ENCODE measurements at places on chromosomes 12 and 14.

DNA sequence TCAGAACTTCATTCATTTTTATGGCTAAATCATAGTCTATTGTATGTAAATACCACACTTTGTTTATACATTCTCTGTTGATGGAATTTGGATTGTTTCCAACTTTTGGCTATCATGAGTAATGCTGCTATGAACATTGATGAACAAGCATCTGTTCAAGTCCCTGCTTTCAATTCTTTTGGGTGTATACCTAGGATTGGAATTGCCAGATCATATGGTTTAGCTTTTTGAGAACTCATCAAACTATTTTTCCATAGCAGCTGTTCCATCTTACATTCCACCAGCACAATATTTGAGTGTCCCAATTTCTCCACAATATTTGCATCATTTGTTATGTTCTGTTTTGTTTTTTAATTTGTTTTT is 52.3 kb upstream of the CCND2 start:
- DNase-seq: no peak

DNA sequence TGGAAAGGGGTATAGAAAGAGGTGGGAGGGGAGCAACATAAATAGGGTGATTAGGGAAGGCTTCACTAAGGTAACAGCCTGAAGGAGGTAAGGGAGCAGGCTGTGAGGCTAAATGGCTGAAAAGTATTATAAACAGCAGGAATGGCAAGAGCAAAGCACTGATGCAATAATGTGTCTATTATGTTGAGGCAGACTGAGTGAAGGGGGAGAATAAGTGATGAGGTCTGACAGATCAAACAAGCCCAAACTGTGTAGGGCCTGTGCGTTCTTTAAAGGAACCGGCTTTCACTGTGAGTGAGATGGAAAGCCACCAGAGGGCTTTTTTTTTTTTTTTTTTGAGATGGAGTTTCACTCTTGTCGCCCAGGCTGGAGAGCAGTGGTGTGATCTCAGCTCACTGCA is 6.7 kb upstream of the VCPKMT start:
- no peak for DNase-seq

DNA sequence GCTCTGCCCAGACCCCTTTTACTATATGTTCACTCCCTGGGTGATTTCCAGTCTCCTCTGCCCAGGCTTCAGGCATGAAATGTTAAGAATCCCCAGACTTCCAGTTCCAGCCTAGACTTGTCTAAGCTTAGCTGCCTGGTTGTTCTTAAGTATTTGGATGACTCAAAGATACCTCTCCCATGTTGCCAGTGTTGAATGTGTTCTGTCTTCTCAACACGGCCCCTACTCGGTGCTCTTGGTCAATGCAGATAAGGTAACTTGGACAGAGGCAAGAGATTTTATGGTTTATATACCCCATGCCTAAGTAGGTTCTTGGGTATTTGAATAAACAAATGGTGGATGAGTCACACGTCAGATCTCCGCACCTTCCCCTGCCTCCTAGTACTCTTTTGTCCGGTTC is 13.6 kb downstream of the PIWIL1 start:
- no peak for DNase-seq

DNA sequence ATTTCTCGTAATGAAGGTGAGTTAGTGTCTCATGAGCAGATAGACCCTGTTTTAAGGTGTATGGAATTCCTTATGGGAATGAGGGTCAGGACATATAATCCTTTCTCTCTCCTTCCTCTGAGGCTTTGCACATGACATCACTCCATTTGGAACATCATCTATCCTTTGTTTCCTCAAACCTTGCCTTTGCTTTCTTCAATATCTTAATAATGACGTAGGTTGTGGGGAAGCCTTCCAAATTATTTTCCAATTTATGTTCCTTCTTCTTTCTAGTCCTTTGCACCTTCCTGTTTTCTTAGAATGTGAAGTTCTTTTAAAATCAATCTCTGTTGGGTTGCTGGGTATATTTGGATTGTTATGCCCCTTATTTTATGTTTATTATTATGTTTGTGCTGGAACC is 502.9 kb upstream of the STXBP6 start:
- no peak for DNase-seq

DNA sequence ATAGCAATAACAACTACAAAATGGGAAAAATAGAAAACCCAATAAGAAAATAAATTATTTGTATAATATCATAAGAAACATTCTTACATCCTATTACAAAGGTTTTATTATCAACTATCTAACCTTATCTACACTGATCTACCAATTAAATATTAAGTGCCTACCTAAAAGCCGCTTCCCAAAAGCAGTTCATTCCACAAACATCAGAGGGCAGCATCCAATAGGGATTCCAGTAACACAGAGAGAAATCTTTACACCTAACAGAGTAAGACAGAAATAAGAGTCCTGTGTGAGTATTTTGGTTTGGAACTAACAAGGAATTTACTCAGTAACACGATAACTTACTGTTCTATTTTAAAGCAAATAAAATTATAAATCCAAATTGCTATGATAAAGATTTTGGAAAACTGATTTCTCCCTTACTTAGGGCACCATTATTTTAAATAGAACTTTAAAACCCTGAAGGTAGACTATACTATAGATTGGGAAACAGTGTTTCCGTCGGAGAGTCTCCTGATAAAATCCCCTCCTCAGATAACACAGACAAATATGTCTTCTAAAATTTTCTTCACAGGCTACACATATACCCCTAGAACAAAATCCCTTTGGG is 15.0 kb downstream of the GXYLT1 start:
- no peak for DNase-seq

- no peak for DNase-seq
Measured at GRCh38 chr14:87992346-87992717, 650 bp downstream of the GALC start.

GRCh38 chr12:132471011-132471857 is 18.7 kb upstream of the FBRSL1 start:
- no peak for DNase-seq

DNA sequence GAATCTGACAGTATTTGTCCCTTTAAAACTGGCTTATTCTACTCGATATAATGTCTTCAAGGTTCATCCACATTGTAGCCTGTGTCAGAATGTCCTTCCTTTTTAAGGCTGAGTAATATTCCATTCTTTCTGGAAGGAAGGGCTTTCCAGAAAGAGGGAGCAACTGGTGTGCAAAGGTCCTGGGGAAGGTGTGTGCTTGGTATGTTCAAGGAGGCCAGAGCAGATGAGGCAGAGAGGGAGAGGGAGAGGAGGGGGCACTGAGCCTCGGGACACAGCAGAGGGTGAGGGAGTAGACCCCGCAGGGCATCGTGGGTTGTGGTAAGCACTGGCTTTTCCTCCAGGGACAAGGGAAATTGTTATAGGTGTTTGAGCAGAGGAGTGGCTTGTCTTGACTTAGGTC is 90.9 kb upstream of the NCOR2 start:
- no peak for DNase-seq

GRCh38 chr12:11655842-11656241 is 6.4 kb downstream of the ETV6 start:
- DNase-seq: no peak

DNA sequence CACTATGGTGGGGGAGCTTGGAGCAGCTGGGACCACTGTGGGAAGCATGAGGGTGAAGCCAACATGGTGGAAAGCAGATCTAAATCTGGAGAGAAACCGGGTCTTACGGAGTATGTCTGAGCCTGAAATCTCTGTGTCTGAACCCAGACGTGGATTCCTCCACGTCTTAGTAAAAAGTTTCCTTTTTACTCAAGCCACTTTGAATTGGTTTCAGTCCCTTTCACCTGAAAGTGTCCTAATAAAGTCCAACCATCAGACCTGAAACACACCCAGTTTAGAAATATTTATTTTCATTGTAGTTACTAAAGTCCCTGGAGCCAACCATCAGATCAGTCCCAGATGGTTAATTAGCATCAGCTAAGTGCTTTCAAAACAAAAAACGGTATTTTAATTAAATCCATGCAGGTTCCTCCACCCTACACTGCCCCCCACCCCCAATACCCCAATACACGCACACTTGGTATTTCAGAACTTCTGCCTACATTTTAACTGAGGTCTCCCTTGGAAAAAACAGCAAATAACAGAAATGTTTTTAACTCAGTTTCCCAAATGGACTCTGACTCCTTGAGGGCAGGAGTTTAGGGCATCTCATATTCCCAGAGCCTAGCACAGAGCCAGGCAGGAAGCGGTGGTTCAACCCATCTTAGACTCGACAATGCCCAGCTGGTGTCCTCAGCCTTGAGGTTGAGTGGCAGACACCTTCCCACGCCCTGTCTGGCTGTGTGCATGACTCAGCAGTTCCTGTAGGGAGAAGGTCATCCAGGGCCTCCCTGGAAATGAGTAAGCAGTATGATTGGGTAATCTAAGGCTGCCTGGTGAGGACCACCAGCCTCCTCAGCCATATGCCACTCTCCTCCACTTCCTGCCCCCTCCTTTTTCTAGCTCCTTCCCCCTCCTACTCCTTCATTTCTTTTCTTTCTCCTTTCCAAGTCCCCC is 175.8 kb downstream of the TTC8 start:
- DNase-seq: no peak

GRCh38 chr14:103002578-103003350 is 54.6 kb downstream of the CDC42BPB start:
- no peak for DNase-seq
